ENCODE measurements at places on chromosomes 12 and 14. TPM values are rescaled to one million over a fixed set of nuclear protein-coding genes. Genes with fewer than 3 reads are reported as not detected.

DNA sequence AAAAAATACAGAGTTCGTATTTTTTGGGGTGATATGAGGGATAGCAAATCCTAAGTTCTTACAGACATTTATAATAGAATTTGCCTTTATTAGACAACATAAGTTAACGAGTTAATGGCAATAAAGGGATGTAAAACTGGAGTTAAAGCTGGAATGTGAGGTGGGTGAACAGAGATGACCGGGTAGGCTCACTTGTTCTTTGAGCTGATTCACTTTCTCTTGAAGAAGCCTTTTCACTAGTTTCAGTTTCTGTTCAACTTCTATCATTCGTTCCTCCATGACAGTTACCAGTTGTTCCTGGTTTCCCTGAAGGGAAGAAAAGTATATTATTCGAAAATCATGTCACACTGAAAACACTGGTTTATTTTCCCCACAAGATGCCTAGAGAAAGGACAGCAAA, 57.7 kb upstream of the SAV1 start:
- peak; percentile 55 for ATAC-seq

GRCh38 chr12:7374423-7375144, 69.4 kb downstream of the CD163L1 start:
- ATAC-seq = no peak

DNA sequence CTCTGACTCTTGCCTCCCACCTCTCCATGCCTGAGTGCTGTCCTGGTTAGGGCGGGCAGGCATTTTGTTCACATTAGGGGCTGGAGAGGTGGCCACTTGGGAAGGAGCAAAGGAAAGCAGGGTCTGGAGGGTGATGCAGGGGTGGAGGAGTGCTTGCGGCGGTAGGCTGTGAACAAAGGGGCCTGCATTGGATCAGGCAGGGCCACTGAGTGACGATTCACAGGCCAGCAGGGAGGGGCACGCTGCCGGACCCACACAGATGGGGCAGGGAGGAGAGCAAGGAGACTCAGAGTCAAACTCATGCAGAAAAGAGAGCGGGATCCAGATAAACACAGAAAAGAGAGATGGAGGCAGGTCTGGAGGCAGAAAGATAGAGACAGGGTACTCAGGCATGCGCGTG, 58.4 kb upstream of the TBX3 start:
- ATAC-seq = no peak

DNA sequence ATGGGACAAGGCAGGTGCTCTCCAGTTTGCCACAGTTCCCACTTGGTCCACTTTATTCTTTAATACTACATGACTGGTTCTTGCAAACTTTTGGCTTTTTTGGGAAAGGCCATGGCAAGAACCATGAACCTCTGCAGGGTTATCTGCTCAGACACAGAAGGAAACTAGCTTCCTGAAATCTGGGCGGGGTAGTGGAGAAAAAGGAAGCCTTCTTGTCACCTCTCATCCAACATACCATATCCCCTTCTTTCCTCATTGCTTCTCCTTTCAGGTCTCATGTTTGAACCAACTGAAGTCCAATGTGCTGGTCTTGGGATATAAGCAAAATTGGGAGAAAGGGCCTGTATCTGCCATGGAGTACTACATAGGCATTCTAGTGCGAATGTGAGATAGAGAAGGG, 5.5 kb upstream of the KLHL33 start:
- ATAC-seq = no peak

GRCh38 chr12:18828987-18829386, 91.1 kb downstream of the CAPZA3 start:
- no peak for ATAC-seq

- ATAC-seq = no peak
Measured at GRCh38 chr12:45775964-45776363, 46.5 kb downstream of the ARID2 start.

- ATAC-seq = no peak
Measured at GRCh38 chr14:34883954-34884353, 8.8 kb upstream of the BAZ1A start.

GRCh38 chr12:6313326-6313940, 3.0 kb downstream of the PLEKHG6 start:
- no peak for ATAC-seq

DNA sequence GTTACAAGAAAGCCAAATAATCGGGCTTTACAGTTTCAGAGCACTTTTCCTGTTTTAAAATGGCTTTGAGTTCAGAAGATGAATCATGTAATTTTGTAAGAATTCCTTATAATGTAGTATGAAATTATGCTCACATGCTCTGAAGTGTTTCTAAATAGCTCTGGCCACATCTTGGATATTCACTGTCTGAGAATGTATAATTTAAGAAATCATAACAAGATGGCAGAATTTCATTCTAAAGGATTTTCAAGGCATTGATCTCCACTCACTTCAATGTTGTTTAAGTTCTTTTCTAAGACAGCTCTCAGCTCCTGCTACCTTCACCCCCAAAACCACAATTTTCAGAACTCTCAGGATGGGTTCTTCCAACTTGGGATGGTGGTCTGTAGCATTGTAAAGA, 180.1 kb downstream of the DACT1 start:
- ATAC-seq = no peak

DNA sequence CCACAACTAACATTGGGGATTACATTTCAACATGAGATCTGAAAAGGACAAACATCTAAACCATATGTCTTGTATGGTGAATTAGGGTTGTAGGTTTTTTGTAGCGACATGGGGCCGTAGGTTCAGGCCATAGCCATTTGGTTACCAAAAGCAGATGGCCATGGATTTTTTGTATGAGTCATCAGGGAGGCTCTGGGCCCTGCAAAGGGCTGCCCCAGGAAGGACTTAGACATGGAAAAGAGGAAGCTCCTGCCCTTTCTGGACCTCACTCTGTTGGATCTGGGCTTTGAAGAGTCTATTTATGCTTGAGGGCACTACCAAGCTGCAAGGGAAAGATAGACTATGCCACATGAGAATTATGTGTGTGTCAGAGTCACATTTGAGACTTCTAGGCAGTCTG, 89.3 kb upstream of the DHRS4 start:
- no peak for ATAC-seq

DNA sequence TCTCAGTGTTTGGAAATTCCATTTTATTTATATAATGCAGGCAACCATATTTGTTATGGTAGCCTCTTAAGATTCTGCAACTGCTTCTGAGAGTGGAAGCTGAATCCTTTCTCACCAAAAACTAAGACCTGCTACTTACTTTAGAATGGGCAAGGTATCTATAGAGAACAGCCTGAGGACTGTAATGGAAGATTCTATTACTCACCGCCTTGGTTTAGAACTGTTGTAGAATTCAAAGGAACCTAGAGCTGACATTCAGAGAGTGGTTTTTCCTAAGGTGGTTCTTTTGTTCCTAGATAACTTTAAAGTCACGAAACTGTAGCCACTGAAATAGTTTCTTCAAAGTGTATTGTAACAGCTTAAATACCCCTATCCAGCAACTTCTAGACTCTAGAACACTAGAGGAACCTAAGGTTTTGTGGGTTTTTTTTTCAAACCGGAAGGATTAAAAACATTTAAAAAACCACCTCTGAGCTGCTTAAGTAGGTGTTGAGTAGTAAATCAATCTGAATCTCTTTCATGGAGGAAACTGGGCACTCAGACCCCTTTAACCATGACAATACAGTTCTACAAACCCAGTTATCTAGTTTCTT, 4.2 kb downstream of the TDP1 start:
- peak; percentile 44 for ATAC-seq

NRIP2 gene
- total RNA-seq = not detected

SYNE3 gene
- 79.1 TPM for total RNA-seq

TMTC1 gene
- total RNA-seq = not detected

AMDHD1 gene
- 0.80 TPM for total RNA-seq

DBX2 gene
- not detected for total RNA-seq

CIROP gene
- total RNA-seq = not detected

Data from activated T-helper 17 cell treated with anti-CD3 and anti-CD28 coated beads, Interleukin-2, amount 50 U/mL, for 72 hours (primary cell).